ENCODE measurements at places on chromosomes 7 and 10. TPM values are rescaled to one million over a fixed set of nuclear protein-coding genes. Genes with fewer than 3 reads are reported as not detected.

The GLCCI1 gene
- 2.8 TPM for polyA plus RNA-seq

The NEUROG3 gene
- not detected for polyA plus RNA-seq

DNA sequence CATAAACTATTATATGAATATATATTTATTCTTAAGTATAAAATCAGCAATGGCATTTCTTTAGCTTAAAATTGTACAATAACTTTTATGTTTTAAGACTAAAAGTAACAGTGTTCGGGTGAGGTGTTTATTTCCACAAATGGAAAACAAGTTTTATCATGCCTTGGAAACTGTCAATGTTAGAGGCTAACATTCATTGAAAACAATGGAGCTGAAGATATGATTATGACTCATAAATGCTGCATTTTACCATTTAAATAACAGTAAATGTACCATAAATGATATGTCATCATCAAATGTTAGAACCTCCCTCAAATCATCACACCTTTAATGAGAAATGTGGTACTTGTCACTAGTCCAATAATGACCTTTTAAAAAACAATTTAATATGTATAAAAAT, 897.3 kb downstream of the PCDH15 start:
- DNase-seq = no peak
- no peaks in the 10 kb centered on the region for H3K36me3 ChIP-seq
- H3K4me3 ChIP-seq = peak overlapping the region; percentile 22
- peak overlapping the region; percentile 75 for H3K27ac ChIP-seq
- no peaks in the 10 kb centered on the region for H3K27me3 ChIP-seq

- peaks cover 5% of the 10 kb centered on the region for H3K36me3 ChIP-seq
- peaks cover 7% of the 10 kb centered on the region for H3K4me1 ChIP-seq
- H3K27me3 ChIP-seq = no peaks in the 10 kb centered on the region
- H3K4me3 ChIP-seq = no peak overlapping the region
- no peak for DNase-seq
Measured at GRCh38 chr10:122485670-122486069, 24.3 kb downstream of the HTRA1 start.

The LIPF gene
- polyA plus RNA-seq = not detected

DNA sequence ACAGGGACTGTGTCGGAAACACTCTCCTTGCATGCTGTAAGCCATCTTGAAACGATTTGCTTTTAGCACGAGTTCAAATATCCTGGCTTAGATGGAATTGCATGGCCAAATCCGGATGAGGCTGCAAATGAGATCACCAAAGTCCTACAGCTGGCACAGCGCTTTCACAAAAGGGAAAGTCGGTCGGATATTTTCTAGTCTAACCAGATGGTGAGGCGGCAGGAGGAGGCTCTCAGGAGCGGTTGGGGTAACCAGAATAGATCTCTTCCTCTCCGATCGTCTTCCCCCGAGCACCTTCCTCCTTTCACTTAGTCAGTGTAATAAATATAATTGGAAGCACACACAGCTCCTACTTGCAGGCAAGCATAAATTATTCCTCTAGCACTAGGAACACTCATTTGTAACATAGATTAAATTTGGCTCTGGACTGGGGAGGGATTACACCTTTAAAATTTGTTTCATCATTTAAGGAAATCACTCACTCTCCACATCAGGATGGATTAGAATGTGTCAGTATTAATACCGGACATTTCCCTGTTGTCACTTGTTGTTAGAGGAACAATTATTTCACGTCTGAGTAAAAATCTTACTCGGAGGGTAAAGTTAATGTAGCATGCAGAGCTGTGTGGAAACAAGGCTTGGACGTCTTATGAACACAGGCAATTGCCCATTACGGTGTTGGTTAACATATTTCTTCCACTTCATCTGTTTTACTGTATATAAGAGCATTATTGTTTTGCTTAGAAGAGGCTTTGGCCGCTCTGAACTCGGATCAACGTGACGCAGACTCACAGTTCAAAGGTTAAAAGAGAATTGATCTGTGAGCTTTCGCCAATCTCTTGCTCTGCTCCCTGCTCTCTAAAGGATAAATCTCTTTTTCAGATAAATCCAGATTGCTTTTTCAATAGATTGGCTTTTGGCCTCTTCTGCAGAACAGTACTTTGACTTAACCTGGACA, 857.9 kb downstream of the TYW1 start:
- H3K4me1 ChIP-seq = no peaks in the 10 kb centered on the region
- H3K36me3 ChIP-seq = no peaks in the 10 kb centered on the region
- no peak overlapping the region for H3K27ac ChIP-seq
- H3K4me3 ChIP-seq = no peak overlapping the region
- H3K27me3 ChIP-seq = no peaks in the 10 kb centered on the region
- DNase-seq = no peak
